KBM-7 (cell line): ENCODE measurements at places on chromosomes 7 and 10.

GRCh38 chr7:117098457-117098856 lies 145.2 kb downstream of the ST7 start:
- DNase-seq: no peak

DNA sequence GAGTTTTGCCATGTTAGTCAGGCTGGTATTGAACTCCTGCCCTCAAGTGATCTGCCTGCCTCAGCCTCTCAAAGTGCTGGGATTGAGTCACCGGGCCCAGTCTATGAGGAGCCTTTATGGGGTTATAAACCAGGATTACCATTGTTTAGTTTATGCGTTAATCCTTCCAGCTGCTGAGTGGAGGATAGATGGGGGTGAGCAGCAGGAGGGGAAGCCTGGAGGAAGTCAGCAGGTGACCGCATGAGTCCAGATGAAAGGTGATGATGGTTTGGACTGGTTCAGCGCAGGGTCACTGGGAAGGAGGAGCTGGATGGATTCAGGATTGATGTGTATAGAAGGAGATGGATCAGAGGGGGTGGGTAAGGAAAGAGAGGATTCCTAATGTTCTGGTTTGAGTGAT lies 197.1 kb downstream of the ADAM12 start:
- DNase-seq: no peak

DNA sequence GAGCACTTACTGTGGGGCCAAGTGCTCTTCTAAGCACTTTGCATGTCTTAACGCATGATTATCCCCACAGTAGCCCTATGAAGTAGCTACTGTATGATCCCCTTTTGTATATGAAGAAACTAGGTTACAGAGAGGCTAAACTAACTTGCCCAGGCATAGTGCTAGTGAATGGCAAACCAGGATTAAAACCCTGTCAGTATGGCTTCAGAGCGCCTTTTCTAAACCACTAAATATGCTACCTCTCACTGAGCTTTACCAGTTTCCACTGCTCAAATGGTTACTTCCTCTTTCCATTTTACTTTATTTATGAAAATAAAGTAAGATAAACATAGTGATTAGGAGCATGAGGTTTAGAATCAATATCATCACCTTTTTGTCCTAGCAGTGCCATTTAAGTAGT lies 73.6 kb downstream of the PODXL start:
- DNase-seq: no peak

GRCh38 chr7:117202511-117202910 lies 120.3 kb downstream of the WNT2 start:
- no peak for DNase-seq

DNA sequence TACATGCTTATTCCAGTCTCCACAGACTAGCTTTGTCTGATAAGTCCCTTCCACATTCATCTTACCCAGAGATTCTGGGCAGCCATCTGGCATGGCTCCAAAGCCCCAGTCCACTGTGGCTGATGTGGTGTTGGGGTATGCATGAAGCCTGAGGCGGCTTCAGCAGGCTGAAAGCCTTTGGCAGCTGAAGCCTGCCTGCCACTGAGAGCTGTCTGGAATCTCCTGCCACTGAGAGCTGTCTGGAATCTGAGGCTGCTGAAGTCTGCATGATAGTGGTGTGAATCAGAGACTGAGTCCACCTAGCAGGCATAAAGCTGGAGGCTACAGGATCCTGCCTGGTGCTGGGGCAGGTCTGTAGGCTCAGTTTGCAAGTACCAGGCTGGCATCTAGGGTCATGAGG lies 87.1 kb downstream of the DYNC1I1 start:
- DNase-seq: no peak

DNA sequence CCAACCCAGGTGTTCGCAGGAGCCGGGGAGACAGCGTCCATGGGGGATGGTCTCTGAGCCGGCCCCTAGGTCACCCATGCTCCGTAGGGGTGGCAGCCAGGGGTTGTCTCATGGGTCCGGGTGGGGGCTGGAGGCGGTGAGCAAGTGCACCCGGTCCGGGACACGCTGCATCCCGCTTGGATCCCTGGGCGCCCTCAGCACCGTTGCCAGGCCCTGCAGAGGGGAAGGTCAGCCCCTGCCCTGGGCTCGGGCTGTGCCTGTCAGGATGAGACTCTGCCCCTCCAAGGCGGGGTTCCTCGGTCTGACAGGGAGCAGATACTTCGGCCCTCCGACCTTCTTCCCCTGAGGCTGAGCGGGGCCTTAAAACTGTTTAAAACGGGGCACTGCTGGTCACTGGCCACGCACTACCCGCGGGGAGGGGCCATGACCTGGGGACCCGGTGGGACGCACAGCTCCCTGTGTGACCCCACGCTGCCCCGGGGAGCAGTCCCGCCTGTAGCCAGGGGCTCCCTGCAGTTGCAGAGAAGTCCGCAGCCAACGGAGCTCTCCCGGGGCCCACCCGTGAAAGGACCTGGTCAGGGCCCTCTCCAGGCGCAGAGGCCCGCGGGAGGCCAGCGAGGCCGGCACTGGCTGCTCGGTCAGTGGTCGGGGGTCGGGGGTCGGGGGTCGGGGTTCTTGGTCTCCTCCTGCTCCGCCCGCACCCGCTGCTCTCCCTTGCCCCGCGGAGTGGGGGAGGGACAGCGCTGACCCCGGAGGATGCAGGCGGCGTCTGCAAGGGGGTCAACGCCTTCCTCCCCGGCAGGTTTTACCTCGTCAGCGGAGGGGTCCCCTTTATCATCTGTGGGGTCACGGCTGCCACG lies 33.4 kb upstream of the KNDC1 start:
- DNase-seq: no peak
